ENCODE measurements at places on chromosomes 11 and 22.

DNA sequence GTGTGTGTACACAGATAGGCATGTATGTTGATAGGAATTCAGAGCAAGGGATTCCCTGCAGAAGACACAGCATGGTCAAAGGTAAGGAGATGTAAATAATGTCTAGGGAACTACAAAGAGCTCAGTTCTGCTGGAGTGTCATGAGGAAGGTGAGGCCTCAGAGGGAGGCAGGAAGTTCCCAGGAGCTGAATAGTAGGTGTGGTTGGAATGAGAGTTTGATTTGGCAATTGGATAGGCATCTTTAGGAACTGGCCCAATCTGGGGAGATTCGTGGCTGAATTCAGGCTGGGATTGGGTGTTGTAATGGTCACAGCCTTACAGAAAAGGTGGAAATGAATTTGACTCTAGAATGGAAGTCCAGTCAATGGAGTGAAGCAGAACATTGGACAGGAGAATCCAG lies 123.6 kb upstream of the TIMP3 start:
- no peak for DNase-seq

GRCh38 chr11:27381238-27381666 lies 18.2 kb upstream of the CCDC34 start:
- no peak for DNase-seq

- no peak for DNase-seq
Measured at GRCh38 chr11:69669486-69669885, 5.7 kb downstream of the LTO1 start.

GRCh38 chr11:130882138-130882551 lies 34.1 kb downstream of the SNX19 start:
- DNase-seq: no peak

DNA sequence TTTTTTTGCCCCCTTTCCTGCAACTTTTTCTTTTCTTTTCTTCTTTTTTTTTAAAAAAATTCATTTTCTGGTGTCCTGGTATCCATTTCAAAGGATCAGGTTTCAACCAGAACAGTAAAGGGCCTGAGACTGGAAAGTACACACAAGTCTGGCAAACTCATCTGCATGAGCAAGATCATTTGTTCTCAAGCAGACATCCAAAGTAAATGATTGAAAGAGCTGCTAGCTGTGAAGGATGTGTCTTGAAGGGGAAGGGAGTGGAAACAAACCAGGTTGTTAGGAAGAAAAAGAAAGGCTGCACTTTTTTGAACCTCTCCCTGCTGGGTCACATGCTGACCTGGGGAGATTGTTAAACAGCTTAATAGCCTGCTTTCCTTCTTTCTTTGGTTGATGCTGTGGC lies 5.3 kb downstream of the YAP1 start:
- no peak for DNase-seq

DNA sequence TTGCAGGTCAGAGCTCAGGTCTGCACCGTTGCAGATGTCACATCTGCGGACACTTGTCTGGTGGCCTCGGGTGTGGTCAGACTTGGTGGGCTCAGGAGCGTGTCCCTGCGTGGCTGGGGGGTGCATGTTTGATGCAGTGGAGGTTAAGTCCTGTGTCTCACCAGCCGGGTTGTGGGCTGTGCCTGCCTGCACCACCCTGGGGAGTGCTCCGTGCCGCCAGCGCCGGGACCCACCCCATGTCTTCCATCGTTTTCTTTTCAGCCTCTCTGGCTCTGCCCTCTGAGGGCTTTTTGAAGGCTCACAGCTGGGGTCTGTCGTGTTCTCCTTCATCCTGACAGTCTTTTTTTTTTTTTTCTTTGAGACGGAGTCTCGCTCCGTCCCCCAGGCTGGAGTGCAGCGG lies 26.0 kb downstream of the PPIL2 start:
- DNase-seq: no peak

DNA sequence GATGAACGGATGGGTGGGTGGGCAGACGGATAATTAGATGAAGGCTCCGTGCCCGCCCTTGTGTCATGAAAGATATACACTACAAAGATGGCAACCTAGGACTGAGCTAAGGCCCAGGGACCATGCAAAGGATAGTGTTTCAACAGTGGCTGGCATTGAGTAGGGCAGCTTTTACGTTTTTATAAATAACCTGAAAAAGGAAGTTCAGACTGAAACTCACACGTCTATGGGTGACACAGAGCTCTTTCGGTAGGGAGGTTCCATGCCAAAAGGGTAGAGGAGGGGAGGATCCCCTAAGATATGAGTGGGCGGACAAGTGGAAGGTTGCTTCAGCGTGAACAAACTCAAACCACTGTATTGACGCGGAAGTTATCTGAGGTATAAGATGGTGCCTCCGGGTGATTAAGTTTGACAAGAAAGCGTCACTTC lies 90.5 kb downstream of the UBASH3B start:
- peak; percentile 96 for DNase-seq

- no peak for DNase-seq
Measured at GRCh38 chr22:36636916-36637315, 66.6 kb downstream of the CACNG2 start.

- no peak for DNase-seq
Measured at GRCh38 chr11:92632495-92632894, 337.0 kb upstream of the MTNR1B start.

DNA sequence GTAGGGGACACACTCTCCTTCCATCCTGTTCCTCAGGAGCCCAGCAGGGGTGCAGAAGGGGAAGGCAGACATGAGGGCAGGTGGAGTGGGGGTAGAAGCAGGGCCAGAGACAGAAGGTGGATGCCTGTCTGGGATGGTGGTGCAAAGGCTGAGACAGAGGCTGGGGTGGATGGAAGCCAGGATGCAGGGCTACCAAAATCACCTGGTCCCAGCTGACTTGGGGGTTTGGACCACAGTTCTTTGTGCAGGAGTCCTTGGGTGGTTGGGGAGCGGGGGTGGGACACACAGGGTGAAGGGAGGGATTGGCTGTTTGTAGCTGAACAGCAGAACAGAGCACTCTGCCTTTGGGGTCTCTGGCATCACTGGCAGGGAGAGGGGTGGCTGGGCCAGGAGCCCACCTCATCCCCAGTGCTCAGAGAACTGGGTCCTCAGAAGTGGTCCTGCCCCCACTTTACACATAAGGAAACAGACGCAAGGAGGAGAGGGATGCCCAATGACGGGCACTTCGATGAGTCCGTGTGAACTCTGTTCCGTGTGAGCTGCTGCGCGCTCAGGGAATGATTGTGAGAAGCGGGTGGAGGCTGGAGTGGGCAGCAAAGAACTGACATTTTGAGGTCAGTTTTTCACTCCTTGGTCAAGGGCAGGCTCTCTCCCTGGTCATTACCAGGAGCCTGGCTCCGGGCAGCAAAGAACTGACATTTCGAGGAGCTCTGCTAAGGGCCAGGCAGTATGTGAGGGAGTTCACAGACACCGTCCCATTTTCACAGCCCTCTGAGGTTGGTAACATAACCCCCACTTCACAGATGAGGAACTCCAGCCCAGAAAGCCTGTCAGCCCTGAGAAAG lies 1.9 kb downstream of the TAGLN start:
- no peak for DNase-seq

- DNase-seq: no peak
Measured at GRCh38 chr22:37212174-37212906, at the start of gene SSTR3. SSTR3 (minus strand) TSS chr22:37212477; CDS start chr22:37207803, 4,674 bp downstream.

GRCh38 chr11:2442589-2442988 lies 1.7 kb downstream of the TRPM5 start:
- DNase-seq: no peak

DNA sequence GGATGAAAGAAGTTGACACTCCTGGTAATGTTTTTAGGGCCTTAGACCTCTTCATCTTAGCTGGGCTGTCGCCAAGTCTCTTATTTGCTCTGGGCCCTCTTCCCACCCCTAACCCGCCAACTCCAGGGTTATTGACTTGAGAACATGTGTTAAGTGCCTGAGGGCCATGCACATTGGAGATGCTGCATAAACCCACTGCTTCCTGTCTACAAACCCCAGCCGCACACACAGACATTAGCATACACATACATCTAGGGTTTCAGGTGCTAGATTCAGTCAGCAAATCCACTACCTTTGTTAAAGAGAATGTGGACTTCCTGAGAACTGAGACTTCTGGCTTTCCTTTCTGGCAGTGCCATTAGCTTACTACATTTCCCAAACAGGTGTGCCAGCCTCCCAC lies 817 bp downstream of the PANX3 start:
- no peak for DNase-seq

GRCh38 chr11:43447151-43447550 lies 88.4 kb downstream of the TTC17 start:
- no peak for DNase-seq

GRCh38 chr11:66292543-66293332 lies 1.0 kb downstream of the TMEM151A start:
- no peak for DNase-seq

DNA sequence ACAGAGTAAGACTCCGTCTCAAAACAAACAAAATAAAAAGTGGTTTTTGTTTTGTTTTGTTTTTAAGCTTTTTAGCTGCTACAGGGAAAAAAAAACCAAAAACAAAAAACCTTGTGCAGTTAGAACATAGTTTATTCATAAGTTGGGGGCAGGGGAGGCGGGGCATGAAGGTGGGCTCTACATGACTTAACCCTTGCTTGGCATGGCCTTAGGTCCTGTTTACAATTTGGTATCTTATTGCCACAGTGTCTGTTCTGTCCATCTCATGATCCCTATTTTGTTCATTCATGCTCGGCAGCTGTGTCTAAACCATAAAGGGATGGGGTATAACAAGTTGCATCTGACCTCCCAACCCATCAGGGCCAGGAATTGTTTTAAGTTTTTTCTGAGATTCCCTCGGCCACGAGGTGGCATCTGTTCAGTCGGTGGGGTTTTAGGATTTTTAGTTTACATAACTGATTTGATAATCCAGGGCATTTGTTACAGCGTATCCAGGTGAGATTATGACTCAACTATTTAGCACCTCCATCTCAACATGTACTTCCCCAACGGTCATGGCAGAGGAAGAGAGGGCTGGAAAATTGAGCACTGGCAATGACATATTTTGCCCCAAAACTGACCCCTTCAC lies 6.9 kb downstream of the AP5B1 start:
- peak; percentile 18 for DNase-seq

DNA sequence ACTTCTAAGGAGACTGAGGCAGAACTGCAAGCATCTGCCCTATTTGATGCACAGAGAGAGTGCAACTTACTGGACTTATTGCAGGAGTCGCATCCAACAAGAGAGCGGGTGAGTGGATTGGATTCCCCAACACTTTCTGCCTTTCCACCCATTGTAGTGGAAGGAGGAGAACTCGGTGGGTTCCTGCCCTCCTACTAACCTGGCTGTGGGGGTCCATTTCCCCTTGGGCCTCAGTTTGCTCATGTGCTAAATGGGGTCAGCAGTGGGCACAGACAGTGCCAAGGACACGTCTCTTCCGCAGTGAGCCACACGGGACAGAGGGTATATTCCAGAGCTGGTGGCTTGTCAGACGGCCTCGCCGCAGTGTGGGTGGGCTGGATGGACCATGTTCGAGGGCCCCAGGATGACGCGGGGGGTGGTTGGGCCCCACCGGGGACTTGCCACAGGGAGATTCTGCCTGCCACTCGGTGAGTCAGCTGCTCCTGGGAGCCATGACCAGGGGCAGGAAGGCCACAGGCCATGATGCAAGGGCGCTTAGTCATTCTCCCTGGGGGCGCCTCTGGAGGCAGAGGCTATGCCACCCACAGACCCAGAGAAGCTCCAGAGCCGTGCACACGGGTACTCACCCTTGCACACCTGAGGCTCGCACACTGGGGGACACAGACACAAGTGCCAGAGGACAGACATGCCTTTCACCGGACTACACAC lies 8.2 kb downstream of the ALX4 start:
- DNase-seq: peak; percentile 81

- DNase-seq: no peak
Measured at GRCh38 chr22:41030891-41031290, 61.5 kb upstream of the EP300 start.

- DNase-seq: no peak
Measured at GRCh38 chr11:34565417-34566207, 52.0 kb upstream of the ELF5 start.

DNA sequence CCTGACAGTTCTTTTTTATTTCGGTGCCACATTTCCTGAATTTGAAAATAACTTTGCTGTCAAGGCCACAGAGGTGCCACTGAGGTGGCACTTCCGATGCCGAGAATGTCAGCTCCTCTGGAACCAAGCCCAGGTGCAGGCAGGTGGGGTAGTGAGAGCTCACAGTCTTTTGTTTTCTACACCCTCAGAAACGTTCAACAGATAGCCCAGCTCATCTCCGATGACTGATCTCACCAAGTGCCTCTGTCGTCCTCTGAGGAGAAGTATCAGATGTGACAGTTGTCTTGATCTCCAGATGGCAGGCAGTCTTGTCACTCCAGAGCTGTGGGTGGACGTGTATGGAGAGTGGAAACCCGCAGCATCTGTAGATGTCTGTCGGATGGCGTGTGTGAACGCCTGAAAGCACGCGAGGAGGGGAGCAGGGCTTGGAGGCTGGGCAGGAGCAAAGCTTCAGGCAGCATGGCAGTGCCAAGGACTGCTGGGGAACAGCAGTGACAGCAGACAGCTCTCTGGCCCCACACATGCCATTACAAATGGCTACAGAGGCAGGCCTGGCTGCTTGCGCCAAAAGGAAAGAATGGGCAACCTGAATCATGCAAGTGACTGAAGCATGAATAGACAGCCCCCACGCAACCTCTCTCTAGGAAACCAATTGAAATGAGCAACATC lies 877.0 kb downstream of the OPCML start:
- no peak for DNase-seq

GRCh38 chr11:67315325-67315909 lies 12.1 kb downstream of the SSH3 start:
- no peak for DNase-seq

Measured in MV-4-11 (cell line).